Muscle of leg (tissue), 16 donors: ENCODE measurements at places on chromosomes 7 and 10. TPM values are rescaled to one million over a fixed set of nuclear protein-coding genes. Genes with fewer than 3 reads are reported as not detected.

The RARRES2 gene
- total RNA-seq, result 43.4 TPM

The TECPR1 gene
- total RNA-seq, result 14.4 TPM

The DENND2A gene
- 23.9 TPM for total RNA-seq

The UPK3B gene
- 0.53 TPM for total RNA-seq

The BTBD16 gene
- 0.27 TPM for total RNA-seq

The STAG3 gene
- 1.6 TPM for total RNA-seq

The GTF2I gene
- 101 TPM for total RNA-seq

The ASB15 gene
- 4.6 TPM for total RNA-seq

The HYAL4 gene
- total RNA-seq, result 0.09 TPM

The PNLIP gene
- total RNA-seq, result 0.18 TPM
